ENCODE measurements at places on chromosomes 3 and 15. TPM values are rescaled to one million over a fixed set of nuclear protein-coding genes. Genes with fewer than 3 reads are reported as not detected.

DNA sequence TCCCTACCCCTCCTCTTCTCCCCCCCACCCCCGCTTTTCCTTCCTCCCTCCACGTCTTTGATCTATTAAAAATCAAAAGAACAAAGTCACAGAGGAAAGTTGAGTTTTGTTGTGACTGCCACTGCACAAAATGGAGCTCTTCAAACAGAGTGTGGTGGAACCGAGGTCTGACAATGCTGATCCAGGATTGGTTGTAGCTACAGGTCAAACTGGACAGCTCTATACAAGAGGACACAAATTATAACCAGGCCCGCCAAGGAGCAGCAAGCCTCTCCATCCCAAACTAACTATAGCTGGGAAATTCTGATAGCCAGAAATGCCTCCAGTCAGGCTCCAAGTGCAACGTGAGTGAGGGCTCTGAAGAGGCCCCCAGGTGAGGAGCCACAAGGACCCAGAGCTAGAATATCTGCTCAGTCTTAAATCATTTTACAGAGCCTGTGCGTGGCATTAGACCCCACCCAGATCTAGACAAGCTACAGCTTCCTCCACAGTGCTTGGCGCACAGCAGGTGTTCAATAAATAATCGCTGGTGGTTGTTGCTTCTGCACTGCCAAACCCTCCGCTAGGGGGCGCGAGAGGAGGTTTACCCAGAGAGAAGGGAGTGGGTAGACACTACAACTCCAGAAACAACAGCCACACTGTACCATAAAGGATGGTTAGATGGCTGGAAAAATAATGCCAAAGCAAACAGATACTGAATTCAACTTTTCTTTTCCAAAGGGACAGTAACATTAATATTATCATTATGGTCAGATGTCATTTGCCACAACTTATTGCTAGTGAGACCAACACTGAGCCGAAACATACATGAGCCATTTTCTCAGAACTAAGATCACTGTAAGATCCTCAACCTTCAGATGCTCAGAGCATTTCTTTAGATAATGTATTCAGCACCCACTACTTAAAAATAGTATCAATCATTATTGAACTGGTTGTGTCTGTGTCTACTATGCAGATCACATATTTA, 44.6 kb downstream of the ZIC4 start:
- no peak for DNase-seq

- DNase-seq, result no peak
Observed at GRCh38 chr3:77066829-77067228, 26.9 kb downstream of the ROBO2 start.

DNA sequence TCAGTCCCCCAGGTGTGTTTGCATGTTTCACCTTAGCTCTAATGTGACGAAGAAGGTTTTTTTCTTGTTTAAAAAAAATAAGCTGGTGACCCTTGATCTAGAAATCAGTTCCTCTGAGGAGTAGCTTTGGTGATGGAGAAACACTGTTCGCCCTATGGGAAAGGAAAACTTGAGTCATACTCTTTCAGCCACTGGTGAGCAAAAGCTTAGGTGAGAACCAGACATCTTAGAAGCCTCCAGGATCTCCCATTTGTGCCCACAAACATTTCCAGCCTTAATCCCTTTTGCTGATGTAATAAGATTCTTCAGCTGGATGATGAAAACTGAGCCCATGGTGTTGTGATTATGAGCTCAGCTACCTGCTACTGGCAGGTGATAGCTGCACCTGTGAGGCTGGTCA, 37.8 kb downstream of the SLC27A2 start:
- DNase-seq, result no peak

GRCh38 chr3:22364851-22365250, 613.8 kb upstream of the ZNF385D start:
- DNase-seq, result no peak

DNA sequence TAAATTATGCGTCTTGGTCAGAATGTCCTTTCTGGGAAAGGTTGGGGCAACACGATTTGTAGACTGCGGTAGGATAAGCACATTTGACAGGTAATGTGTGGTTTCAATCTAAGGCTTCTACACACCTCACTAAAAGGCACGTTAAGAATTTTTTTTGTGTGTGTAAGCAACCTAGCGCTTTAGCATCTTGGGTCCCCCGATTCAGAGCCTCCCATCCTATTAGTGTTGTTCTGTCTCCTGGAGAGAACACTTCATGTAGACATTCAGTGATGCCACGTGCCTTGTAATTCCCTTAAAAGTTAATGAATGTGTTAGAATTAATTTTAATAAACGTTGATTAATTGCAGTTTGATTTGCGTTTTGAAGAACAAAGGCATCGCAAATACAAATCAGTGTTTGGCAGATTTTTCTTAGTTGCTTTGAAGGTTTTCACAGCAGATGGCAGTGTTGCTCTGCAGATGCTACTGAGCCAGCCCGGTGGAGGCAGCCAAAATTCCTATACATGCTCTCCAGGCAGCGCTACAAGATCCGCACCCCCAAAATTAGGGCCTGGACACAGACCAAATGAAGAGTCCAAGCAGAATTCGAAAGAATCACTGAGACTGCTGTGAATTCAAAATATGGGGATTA, 63.5 kb downstream of the OTOL1 start:
- no peak for DNase-seq

TRPC1 gene
- total RNA-seq, result 27.9 TPM

DNA sequence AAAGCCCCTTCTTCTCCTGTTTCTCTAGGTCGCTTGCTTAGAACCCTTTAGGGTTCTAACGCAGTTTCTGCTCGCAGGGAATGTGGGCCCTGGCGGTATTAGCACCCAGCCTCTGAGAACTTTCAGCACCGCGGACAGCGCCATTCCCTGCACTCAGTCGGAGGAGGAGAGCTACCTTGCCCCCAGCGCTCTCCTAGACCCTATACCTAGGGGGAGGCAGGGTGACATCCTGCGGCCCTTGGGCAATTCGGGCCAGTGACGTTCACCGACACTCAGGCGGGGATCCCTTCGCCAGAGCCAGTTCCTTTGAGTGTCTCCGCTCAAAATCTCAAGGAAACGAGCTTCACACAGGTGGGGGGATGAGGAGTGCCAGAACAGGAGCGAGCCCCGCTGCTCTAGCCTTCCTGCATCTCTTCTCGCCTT, 1.3 kb downstream of the SLC7A14 start:
- DNase-seq, result peak; percentile 90

DNA sequence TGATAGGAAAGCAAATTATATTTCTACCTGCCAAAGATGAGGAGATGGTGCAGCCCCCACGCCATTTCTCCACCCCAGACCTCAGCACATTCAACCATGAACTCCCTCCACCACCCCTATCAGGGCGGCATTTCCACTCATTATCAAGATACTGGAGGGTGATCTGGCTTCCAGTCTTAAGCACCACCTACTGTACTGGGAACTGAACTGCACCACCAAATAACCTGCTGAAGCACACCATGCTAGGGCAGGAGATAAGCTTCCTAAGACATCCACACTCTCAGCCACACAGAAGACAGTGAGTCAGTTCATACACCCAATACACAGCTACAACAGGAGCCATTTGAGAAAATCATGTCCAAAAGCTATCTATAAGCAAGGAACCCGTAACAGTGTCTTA, 98.8 kb downstream of the FGF7 start:
- no peak for DNase-seq

- DNase-seq, result no peak
Observed at GRCh38 chr15:100833417-100834389, 45.9 kb upstream of the ALDH1A3 start.

GRCh38 chr3:94272016-94272415, 209.2 kb downstream of the NSUN3 start:
- DNase-seq, result no peak

DNA sequence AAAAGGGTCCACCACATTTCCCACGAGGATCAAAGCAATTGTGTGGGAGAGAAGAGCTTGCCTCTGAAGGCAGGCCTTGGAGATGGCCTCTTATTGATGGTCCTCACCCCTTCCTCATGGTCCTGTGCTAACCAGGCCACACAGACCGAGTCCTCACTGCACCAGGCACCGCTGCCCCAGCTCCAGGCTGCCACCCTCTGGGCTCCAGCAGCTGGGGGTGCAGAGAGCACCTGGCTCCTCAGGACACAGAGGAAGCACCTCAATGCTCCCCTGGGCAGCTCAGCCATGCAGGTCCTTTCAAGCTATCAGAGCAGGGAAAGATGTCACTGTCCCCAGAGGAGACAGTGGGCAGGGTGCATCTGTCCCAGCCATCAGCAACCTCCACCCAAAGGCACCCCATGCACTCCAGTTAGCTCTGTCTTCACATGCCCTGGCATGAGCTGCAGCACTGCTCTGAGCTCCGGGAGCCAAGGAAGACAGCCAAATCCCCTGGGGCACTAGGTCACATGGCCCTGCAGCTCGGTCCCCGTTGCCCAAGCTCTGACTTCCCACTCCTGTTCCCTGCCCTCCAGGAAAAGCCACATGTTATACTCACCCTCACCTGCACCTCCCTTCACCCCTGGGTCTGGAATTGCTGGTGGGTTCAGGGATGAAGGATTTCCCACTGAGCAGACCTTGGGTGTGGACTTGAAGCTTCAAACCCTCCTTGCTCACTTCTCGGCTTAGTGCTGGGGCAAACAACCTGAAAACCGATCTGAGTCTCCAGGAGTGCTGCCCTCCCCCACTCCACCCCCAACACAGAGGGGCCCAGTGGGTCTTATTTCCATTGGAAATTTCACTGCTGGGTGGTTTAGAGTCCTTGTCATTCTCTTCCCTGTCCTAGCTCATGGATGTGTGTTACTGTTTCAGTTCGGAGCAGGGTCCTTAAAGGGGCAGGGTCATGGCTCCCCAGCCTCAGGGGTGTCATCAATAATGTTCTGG, 32.6 kb downstream of the ALS2CL start:
- DNase-seq, result no peak

- no peak for DNase-seq
Observed at GRCh38 chr3:29337565-29337964, 56.7 kb downstream of the RBMS3 start.

DNA sequence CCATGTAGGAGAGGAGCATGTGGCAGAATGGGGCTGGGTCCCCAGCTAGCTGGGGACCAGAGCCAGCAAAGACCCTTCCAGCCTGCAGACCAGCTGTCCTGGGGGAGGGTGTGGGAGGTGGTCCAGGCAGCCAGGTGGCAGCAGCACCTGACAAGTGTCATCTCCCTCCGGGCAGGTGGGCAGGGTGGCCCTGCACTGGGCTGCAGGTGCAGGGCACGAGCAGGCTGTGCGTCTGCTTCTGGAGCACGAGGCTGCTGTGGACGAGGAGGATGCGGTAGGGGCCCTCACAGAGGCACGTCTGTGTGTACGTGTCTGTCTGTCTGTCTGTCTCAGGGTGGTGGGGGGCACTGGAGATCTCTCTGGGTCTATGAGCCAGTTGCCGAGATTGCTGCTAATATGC, 5.5 kb downstream of the ANKDD1A start:
- no peak for DNase-seq

- no peak for DNase-seq
Observed at GRCh38 chr15:86903642-86904421, 824.2 kb downstream of the AGBL1 start.

GOLGA8B gene
- 52.0 TPM for total RNA-seq

DNA sequence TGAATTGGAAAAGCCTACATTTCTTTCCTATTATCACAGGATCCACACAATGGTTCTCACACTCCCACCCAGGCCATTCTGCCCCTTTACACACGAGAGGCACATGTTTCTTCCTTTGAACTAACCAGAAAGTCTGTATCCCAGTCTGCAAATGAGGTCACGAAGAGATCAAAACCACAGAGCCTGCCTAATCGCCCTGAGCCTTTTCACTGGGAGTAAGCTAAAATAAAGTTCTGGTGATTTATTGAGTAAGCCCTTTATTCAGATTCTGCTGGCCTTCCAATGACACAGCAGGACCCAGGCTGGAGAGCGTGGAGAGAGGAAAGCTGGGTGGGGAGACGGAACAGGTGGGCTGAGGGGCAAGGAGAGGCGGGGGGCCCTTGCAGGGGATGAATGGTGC, 78.7 kb downstream of the ATP1B3 start:
- DNase-seq, result peak; percentile 51

UBAP1L gene
- 3.6 TPM for total RNA-seq

KBTBD12 gene
- 3.0 TPM for total RNA-seq

DNA sequence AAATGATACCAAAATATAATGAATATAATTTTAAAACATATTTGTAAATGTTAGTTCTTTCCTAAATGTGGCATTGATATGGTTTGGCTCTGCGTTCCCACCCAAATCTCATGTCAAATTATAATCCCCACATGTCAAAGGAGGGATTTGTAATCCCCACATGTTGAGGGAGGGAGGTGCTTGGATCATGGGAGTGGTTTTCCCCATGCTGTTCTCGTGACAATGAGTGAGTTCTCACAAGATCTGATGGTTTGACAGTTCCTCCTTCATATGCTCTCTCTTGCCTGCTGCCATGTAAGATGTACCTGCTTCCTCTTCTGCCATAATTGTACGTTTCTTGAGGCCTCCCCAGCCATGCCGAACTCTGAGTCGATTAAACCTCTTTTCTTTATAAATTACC, 12.0 kb downstream of the CGGBP1 start:
- no peak for DNase-seq

DNA sequence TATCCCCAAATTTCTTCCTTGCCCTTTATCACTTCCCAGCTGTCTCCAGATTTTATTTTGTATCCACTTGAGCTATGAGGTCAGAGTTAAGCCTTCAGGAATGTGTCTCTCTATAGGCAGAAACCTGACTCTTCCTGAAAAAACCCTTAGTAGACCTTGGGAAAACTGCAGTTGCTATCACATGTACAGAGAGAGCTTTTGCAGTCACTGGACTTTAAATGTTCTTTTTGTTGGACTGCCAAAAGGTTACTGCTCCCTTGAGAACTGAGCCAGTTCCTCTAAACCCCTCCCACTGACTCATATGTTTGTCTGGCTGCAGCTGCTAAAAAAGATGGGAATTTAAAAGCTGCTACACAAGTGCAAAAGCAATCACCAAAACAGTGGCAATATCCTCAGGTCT, 169.1 kb upstream of the CCDC54 start:
- DNase-seq, result no peak

CASR gene
- total RNA-seq, result not detected

GRCh38 chr3:17006132-17006852, 121.5 kb downstream of the PLCL2 start:
- DNase-seq, result no peak

DNA sequence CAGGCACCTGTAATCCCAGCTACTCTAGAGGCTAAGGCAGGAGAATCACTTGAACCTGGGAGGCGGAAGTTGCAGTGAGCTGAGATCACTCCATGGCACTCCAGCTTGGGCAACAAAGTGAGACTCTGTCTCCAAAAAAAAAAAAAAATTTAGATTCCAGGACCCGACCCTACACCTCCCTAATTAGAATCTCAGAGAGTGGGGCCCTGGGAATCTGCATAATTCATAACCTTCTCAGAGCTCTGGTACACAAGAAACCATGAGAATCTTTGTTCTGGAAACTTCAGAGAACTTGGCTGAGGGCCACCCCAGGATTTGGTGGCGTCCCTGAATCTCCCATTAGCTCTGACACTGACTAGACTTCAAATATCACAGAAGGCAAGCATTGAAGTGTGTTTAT, 31.5 kb downstream of the B3GNT5 start:
- DNase-seq, result no peak

DNA sequence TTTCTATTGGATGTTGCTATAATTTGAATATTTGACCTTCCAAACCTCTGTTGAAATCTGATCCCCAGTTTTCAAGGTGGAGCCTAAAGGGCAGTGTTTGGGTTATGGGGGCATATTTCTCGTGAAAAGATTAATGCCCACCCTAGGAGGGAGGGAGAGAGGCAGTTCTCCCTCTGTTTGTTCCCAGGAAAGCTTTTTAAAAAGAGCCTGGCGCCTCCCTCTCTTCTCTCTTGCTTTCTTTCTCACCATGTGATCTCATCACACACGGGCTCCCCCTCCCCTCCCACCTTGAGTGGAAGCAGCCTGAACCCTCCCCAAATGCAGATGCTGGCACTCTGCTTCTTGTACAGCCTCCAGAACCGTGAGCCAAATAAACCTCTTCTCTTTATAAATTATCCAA, 12.4 kb upstream of the GABRA5 start:
- no peak for DNase-seq

CCPG1 gene
- 89.9 TPM for total RNA-seq

- DNase-seq, result no peak
Observed at GRCh38 chr3:176796371-176796770, 400.9 kb downstream of the TBL1XR1 start.
